Sigmoid colon (tissue), 7 donors: ENCODE measurements at places on chromosomes 12 and 14. TPM values are rescaled to one million over a fixed set of nuclear protein-coding genes. Genes with fewer than 3 reads are reported as not detected.

DNA sequence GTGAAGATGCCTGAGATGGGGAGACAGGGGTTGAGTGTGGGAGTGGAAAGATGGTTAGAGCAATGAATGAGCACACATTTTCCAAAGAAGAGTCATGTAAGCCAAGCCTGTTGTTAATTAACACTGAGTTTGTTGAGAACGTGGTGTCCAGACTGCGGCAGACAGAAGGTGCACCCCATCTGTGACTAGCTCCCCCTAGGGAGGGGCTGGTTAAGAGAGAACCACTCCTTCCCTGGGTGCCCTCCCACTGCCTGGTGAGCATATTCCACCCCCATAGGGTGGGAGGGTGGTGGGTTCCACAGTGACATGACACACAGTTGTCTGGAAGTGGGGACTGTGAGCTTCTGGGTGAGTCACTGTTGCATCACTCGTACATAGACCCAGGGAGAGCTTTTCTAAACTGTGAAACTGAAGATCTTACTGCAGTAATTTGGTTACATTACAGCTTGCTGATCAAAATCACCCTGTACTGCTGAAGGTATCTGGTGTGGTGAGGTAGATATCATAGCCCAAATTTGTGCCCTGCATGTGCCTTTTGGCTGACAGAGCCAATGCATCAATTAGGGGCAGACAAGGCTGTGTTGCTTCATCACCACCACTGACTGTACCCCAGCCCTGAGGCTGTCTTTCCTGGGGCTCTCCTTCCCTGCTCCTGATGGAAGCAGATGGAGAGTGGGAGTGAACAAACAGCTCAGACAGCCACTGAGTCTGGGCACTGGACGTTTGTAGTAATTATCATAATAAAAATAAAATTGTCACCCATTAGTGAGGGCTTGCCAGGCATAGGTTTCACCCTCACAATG lies 150.9 kb downstream of the EMP1 start:
- H3K27ac ChIP-seq, result no peak overlapping the region
- no peaks in the 10 kb centered on the region for H3K4me1 ChIP-seq

GRCh38 chr12:1348606-1349005 lies 245.8 kb downstream of the FBXL14 start:
- H3K27me3 ChIP-seq, result no peaks in the 10 kb centered on the region
- H3K4me1 ChIP-seq, result no peaks in the 10 kb centered on the region
- no peak overlapping the region for H3K27ac ChIP-seq
- H3K4me3 ChIP-seq, result no peak overlapping the region

- peaks cover 35% of the 10 kb centered on the region for H3K4me1 ChIP-seq
- no peak for DNase-seq
- no peak overlapping the region for H3K27ac ChIP-seq
- H3K27me3 ChIP-seq, result no peaks in the 10 kb centered on the region
Measured at GRCh38 chr14:104803912-104804410, 3.1 kb downstream of the ZBTB42 start.

GRCh38 chr14:31927348-31927832 lies 149.7 kb upstream of the ARHGAP5 start:
- no peak for DNase-seq
- peak overlapping the region; percentile 64 for H3K27ac ChIP-seq
- H3K4me1 ChIP-seq, result peaks cover 19% of the 10 kb centered on the region

GRCh38 chr14:106840258-106840657 lies 1313.9 kb downstream of the TMEM121 start:
- H3K36me3 ChIP-seq, result no peaks in the 10 kb centered on the region
- H3K4me1 ChIP-seq, result no peaks in the 10 kb centered on the region
- no peaks in the 10 kb centered on the region for H3K27me3 ChIP-seq
- no peak for DNase-seq
- H3K4me3 ChIP-seq, result no peak overlapping the region

The WASHC4 gene
- total RNA-seq, result 57.4 TPM

DNA sequence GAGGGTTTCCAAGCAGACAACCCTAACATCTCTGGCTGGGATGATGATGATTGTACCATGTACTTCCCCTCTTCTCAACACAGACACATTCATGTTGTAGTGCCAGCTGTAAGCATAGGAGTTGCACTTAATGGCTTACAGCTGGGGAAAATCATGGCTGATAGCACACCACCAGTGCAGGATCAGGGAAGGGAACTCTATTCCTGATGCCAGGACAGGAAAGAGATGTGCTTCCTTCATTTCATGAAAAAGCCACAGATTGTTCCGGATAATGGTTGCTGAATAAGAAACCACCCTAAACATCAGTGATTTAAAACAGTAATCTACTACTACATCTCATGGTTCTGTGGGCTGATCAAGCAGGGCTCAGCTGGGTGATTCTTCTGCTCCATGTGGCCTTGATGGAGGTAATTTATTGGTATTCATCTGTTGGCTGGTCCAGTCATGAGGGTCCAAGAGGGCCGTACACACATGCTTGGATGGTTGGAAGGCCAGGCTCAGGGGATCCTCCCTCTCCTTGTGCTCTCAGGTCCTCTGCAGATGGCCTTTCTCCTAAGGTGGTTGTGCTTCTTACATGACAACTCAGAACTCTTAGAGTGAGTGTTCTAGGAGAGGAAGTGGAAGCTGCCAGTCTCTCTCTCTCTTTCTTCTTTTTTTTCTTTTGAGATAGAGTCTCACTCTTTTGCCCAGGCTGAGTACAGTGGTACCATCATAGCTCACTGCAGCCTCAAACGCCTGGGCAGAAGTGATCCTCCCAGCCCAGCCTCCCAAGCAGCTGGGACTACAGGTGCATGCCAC lies 16.5 kb downstream of the TRAF3 start:
- no peaks in the 10 kb centered on the region for H3K27me3 ChIP-seq
- no peak overlapping the region for H3K27ac ChIP-seq
- H3K4me1 ChIP-seq, result no peaks in the 10 kb centered on the region
- H3K36me3 ChIP-seq, result no peaks in the 10 kb centered on the region

The PTPRB gene
- total RNA-seq, result 21.0 TPM

The KCNH3 gene
- 0.83 TPM for total RNA-seq

GRCh38 chr14:48805315-48805714 lies 780.9 kb downstream of the RPS29 start:
- H3K27me3 ChIP-seq, result no peaks in the 10 kb centered on the region
- H3K4me1 ChIP-seq, result no peaks in the 10 kb centered on the region
- DNase-seq, result no peak
- H3K27ac ChIP-seq, result no peak overlapping the region
- H3K36me3 ChIP-seq, result no peaks in the 10 kb centered on the region

GRCh38 chr14:36514278-36515104 lies 5.5 kb downstream of the NKX2-1 start:
- peaks cover 98% of the 10 kb centered on the region for H3K27me3 ChIP-seq
- no peaks in the 10 kb centered on the region for H3K4me1 ChIP-seq
- no peaks in the 10 kb centered on the region for H3K36me3 ChIP-seq
- no peak overlapping the region for H3K4me3 ChIP-seq

- H3K27ac ChIP-seq, result no peak overlapping the region
- H3K4me3 ChIP-seq, result no peak overlapping the region
- no peak for DNase-seq
Measured at GRCh38 chr12:103915306-103915705, 14.9 kb upstream of the HSP90B1 start.
